ENCODE measurements at places on chromosomes 5 and 9.

DNA sequence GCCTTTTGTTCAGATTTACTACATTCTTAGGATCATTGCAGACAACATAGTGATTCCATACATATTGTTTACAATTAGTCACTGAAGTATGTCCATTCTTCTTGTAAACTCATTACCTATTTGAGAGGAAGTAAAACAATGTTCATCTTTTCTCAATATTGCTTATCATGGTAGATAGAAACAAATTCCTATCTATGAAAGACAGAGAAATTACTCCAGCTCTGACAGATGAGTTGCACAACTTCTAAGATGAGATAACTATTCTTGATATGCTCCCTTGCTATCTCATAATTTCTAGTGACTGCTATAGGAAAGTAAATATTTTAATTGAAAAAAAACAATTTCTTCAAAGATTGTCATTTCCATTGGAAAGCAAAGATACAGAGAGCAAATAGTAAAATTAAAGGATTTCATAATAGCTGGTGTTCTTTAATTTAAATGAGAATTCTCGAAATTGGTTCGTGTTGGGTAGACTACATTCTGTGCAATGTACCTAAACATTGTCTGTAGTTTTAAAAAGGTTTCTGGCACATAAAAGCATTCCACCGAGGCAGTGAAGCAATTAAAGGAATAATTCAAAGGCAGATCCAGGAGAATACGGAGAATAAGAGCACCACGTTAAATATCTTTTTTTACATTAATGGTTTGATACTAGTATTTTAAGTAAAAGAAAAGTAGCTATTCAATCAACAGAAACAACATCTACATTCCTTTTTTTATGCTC is 1029.1 kb upstream of the ACO1 start:
- no peak for DNase-seq

- DNase-seq, result no peak
Measured at GRCh38 chr5:78242001-78242400, 52.5 kb downstream of the AP3B1 start.

- peak; percentile 63 for DNase-seq
Measured at GRCh38 chr9:15570769-15571168, 17.9 kb downstream of the CCDC171 start.

DNA sequence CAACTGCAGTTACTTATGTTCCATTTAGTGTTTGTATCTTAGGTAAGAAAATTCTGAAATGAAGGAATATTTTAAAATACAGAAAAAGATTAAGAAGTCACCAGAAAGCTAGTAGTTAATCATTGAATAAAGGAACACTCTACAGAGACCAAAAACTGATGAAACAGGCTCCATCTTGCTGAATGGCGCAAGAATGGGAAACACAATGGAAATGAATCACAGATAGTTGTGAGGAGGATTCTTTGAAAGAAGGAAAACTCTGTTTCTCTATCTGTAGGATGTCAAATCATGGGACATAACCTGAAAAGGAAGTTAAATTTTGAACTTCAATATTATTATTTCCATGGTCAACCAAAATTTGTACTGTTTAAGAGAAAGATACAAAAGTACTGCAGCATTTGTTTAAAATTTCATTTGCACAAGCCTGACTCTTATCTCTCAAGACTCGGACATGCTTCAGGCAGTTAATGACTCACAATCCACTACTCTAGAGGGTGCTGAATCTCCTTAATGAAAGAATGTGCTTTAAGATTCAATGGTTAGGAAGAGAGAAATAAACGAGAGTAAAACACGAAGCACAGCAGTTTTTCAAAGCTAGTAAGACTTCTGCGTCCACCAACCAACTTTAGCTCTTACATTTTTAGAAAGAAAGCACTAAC is 1064.4 kb upstream of the DMAC1 start:
- DNase-seq, result no peak

DNA sequence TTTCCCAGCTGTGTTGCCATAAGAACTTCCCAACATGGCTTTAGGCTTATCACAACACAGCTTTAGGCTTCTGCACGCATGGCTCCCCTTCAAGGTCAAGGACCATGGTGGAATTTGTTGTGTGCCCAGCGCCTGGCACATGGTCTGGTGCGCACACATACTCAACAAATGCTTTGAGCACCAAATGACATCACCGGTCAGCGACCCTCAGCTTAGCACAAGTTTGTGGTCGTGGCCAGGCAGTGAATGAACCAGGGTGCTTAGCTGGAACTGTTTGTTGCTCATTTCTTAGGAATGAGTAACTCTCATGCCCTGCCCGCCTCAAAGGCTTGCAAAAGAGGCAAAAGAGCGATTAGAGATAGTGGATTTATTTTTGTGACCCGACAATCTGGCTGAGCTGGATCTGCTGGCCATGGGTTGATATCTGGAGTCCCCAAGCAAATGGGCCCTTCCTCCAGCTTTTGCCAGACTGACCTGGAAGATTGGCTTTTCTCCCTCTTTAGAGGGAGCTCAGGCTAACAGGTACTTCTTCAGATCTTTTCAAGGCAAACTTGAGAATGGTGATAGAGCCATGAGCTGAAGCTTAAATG is 58.9 kb downstream of the DAP start:
- no peak for DNase-seq

GRCh38 chr5:6775571-6775970 is 62.3 kb downstream of the TENT4A start:
- no peak for DNase-seq

- no peak for DNase-seq
Measured at GRCh38 chr5:44660251-44660650, 148.5 kb upstream of the MRPS30 start.

GRCh38 chr5:35657877-35658276 is 40.2 kb downstream of the SPEF2 start:
- no peak for DNase-seq

DNA sequence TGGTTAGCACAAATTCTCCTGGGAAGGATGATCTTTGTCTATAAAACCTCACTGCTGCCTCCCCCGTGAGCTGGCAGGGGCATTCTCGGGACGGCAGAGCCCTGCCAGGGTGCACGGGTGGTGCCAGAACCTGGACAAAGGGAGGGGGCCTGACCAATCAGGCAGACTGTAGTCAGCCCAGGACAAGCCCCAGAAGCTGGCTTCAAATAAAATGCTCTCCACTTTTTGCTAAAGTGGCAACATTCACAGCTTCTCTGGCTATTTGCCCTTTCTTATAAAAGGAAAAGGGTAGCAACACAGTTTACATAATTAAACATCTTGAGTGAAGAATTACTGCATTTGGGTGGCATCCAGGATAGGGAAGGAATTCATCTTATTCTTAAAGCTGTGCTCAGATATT is 14.4 kb downstream of the IL9 start:
- DNase-seq, result no peak

GRCh38 chr9:92713528-92713927 is 43.6 kb upstream of the IPPK start:
- DNase-seq, result no peak

- DNase-seq, result no peak
Measured at GRCh38 chr9:88481933-88482332, 53.0 kb upstream of the NXNL2 start.

DNA sequence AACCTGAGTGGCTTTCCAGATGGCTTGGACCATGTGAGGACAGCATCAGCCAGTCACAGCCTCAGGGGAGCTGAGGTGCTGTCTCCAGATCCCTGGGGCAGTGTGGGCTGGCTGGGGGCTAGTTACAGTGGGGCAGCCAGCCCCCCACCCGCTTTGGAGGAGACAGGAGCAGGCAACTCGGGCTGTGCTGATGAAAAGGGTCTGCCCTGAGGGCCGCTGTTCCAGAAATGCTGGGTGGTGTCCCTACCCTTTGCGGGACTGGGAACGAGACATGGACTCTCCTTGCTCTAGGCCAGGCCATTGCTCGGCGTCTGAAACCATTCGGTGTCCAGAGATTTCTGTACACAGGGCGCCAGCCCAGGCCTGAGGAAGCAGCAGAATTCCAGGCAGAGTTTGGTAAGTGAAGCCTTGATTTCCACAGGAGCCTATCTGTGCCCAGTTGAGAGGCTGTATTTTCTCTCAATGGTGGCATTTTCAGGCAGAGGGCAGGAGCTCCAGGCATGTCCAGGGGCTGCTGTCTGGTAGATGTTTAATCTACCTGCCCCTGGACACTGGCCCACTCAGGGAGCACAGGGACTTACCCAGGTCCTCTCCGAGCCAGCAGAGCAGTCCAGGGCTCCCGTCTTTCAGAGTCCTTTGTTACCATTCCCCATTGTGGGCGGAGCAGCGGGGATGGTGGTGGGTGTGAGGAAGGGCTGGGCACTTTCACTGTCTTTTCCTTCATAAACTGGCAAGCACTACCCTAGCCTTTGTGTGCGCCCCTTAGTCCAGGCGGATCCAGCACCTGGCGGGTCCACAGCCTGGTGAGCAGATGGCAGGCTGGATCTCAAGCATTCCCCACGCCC is 7.2 kb downstream of the GRHPR start:
- no peak for DNase-seq

GRCh38 chr5:39854771-39855410 is 430.1 kb upstream of the DAB2 start:
- DNase-seq, result no peak

DNA sequence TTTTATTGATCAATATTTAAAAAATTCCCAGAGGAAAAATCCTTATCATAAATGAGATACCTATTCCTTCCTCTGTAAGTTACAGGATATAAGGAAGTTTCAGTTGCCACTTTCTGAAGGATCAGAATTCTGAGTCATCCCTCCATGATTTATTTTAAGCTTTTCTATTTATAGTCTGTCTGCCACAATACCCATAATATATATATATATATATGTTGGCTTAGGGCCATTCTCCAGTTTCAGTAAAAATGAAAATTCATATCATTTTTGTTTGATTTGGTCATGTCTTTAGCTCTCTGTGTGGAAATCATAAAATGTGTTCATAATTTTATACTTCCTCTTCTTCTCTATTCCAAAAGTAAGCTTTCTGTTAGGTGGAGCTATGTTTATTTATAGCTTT is 215.8 kb upstream of the CYLC2 start:
- DNase-seq, result no peak

GRCh38 chr5:159713254-159713653 is 203.0 kb upstream of the ADRA1B start:
- DNase-seq, result no peak
